ENCODE measurements at places on chromosomes 2 and 18. TPM values are rescaled to one million over a fixed set of nuclear protein-coding genes. Genes with fewer than 3 reads are reported as not detected.

NETO1 gene
- not detected for polyA plus RNA-seq

TTR gene
- polyA plus RNA-seq: 2.4 TPM

ALPP gene
- polyA plus RNA-seq: 0.01 TPM

EN1 gene
- polyA plus RNA-seq: not detected

ITGAV gene
- 9.6 TPM for polyA plus RNA-seq

MAB21L4 gene
- polyA plus RNA-seq: 3.8 TPM

CIAO1 gene
- 50.3 TPM for polyA plus RNA-seq

MAP2 gene
- 0.54 TPM for polyA plus RNA-seq

COLEC12 gene
- 0.27 TPM for polyA plus RNA-seq

COL5A2 gene
- polyA plus RNA-seq: 0.45 TPM

LRRC30 gene
- not detected for polyA plus RNA-seq

RIOK3 gene
- 41.0 TPM for polyA plus RNA-seq

IL36RN gene
- not detected for polyA plus RNA-seq

SNRNP27 gene
- 40.0 TPM for polyA plus RNA-seq

CAVIN2 gene
- polyA plus RNA-seq: 0.89 TPM

IL36B gene
- not detected for polyA plus RNA-seq

CD207 gene
- polyA plus RNA-seq: 0.97 TPM

UGT1A10 gene
- polyA plus RNA-seq: 30.0 TPM

SH3BP4 gene
- polyA plus RNA-seq: 3.6 TPM

ANKRD39 gene
- 17.0 TPM for polyA plus RNA-seq

IL1F10 gene
- polyA plus RNA-seq: not detected

TTC39C gene
- polyA plus RNA-seq: 6.9 TPM

DNAH7 gene
- polyA plus RNA-seq: under 0.01 TPM

ATP6V1B1 gene
- 0.21 TPM for polyA plus RNA-seq

FKBP7 gene
- 14.7 TPM for polyA plus RNA-seq

ANKRD53 gene
- polyA plus RNA-seq: 2.1 TPM

STPG4 gene
- 0.12 TPM for polyA plus RNA-seq

HOXD12 gene
- polyA plus RNA-seq: not detected

ALPG gene
- not detected for polyA plus RNA-seq

HOXD11 gene
- not detected for polyA plus RNA-seq

AFTPH gene
- 47.0 TPM for polyA plus RNA-seq

ASIC4 gene
- polyA plus RNA-seq: 0.04 TPM

ENOSF1 gene
- 46.7 TPM for polyA plus RNA-seq

SGO2 gene
- 0.45 TPM for polyA plus RNA-seq

CBLN2 gene
- polyA plus RNA-seq: 15.2 TPM

SERPINB11 gene
- polyA plus RNA-seq: not detected

CLIP4 gene
- polyA plus RNA-seq: 5.8 TPM

MERTK gene
- polyA plus RNA-seq: 9.3 TPM

NXPH2 gene
- polyA plus RNA-seq: not detected

LYG2 gene
- polyA plus RNA-seq: not detected

CHRNG gene
- polyA plus RNA-seq: not detected

REEP1 gene
- 16.8 TPM for polyA plus RNA-seq

XIRP2 gene
- polyA plus RNA-seq: 1.1 TPM

SERPINB3 gene
- polyA plus RNA-seq: not detected

KLF7 gene
- polyA plus RNA-seq: 10.0 TPM

ACVR2A gene
- polyA plus RNA-seq: 8.3 TPM

CROCC2 gene
- polyA plus RNA-seq: not detected

PCGF1 gene
- polyA plus RNA-seq: 16.6 TPM

CDCA7 gene
- 94.7 TPM for polyA plus RNA-seq

CLEC4F gene
- 0.54 TPM for polyA plus RNA-seq

ABHD1 gene
- polyA plus RNA-seq: not detected

Measured in small intestine (tissue), 16 donors.